ENCODE measurements at places on chromosomes 3 and 15.
A peak's percentile ranks its signal among the peaks of the same experiment; 100 is the strongest.

GRCh38 chr15:72272213-72272996 lies at the start of gene PARP6:
PARP6 (minus strand) TSS chr15:72272554; CDS start chr15:72267477, 5,077 bp downstream.
- peak; percentile 97 for DNase-seq

DNA sequence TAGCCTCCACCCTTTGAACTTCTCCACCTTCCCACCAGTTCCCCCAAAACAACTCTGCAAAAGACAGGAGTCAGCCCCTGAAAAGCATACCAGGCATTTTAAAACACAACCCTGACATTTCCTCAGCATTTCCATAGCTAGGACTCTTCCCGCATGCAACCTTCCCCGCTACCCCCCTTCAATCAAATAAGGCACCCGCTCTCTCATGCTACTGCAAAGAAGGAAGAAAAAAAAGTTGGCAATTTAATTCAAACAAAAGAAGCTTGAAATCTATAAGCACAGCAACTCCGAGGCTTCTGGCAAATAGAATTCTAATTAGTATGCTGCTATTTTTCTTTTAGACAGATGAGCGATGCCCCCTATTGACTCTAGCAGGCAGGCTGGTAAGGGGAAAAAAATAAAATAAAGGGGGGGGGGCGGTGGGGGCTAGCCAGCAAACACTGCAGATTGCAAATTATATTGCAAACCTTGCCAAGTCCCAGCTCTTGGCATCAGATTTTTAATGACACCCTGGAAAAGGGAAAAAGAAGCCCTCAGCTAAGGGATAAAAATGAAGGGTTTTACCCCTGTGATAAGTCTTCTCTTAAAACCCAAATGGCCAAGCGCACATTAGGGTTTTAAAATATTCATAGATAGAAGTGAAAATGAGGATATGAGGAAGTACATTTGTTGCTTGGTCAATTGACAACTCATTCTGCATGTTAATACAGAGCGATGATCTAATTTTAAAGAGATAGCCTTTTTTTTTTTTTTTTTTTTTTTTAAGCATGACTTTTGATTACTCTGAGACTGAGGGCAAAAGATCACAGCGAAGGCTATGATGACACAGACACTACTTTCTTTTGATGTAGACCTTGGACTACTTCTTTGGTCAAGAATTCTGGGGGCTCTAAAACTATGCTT lies 255.2 kb downstream of the NR2F2 start:
- no peak for DNase-seq

- DNase-seq, result no peak
These were observed 136.6 kb downstream of the TGFBR2 start for GRCh38 chr3:30742796-30743619.

- DNase-seq, result no peak
These were observed 30.0 kb downstream of the SHQ1 start for GRCh38 chr3:72818092-72818773.

- DNase-seq, result no peak
These were observed 11.5 kb downstream of the NUDT16 start for GRCh38 chr3:131393051-131393450.

DNA sequence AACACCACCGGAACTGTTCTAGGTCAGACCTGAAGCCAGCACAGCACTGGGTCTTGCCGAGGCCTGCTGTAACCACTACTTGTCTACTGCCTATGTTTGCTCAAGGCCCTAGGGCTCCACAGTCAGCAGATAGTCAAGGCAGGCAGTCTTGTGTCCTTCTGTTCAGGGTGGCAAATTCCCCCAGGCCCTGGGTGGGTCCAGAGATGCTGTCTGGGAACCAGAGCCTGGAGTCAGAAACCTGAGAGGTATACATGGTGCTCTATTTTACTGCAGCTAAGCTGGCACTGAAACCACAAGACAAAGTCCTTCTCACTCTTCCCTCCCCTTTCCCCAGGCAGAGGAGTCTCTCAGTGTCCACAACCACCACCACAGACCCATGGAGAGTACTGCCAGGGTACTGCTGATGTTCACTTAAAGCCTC lies 89.9 kb downstream of the BBX start:
- no peak for DNase-seq

- no peak for DNase-seq
These were observed 155.9 kb downstream of the MEIS2 start for GRCh38 chr15:36944442-36944841.

- DNase-seq, result no peak
These were observed 227.7 kb downstream of the TLE3 start for GRCh38 chr15:69869881-69870505.

- no peak for DNase-seq
These were observed 243.3 kb upstream of the TOPAZ1 start for GRCh38 chr3:43998370-43998835.

DNA sequence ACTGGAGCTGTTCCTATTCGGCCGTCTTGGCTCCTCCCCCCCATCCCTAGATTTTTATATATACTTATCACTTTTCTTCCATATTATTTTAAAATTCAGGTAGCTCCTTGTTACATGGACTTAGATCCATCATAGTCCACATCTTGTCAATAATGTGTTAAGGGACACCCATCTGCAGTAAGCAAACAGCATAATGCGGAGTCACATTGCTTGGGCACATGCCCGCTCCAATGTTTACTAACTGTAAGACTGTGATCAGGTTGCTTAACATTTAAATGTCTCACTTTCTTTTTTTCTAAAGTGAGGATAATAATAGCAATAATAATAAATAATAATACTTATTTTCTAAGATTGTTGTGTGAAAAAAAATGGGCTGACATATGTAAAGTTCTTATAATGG lies 303.2 kb upstream of the SOX14 start:
- no peak for DNase-seq

- no peak for DNase-seq
These were observed 39.8 kb downstream of the PRICKLE2 start for GRCh38 chr3:64185436-64185835.

DNA sequence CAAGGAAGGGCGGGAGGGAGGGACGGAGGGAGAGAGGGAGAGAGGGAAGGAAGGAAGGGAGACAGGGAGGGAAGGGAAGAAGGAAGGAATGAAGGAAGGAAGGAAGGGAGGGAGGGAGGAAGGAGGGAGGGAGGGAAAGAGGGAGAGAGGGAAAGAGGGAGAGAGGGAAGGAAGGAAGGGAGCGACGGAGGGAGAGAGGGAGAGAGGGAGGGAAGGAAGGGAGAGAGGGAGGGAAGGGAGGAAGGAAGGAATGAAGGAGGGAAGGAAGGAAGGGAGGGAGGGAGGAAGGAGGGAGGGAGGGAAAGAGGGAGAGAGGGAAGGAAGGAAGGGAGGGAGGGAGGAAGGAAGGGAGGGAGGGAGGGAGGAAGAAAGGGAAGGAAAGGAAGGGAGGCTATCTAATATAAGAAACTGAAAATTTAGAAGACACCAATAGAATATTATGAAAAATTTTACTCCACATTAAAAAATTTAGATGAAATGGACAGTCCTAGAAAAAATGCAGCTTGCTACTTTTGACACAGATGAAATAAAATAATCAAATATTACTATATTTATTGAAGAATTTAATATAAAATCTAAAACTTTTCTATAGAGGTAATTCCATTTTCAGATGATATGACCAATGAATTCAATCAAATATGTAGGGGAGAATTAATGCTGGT lies 280.3 kb upstream of the SLITRK3 start:
- DNase-seq, result no peak

- no peak for DNase-seq
These were observed 61.4 kb downstream of the MOBP start for GRCh38 chr3:39528844-39529243.

DNA sequence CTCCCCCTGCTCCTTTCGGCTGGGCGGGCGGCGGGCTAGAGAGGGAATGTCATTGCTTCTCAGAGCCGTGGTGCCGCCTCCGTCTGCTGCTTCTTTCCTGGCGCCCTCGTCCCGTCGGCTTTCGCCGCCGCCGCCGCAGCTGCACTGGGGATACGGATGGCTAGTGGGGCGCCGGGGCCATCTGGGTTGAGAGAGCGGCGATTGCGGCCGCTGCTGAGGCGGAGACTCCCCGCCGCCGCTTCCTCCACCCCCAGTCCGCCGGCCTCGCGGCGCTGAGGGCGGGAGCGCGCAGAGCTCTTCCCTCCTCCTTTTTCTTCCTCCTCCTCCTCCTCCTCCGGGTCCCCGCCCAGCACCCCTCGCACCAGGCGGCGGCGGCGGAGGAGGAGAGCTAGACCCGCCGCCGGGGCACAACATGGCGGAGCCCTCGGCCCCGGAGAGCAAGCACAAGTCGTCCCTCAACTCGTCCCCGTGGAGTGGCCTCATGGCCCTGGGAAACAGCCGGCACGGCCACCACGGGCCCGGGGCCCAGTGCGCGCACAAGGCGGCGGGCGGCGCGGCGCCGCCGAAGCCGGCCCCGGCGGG lies at the start of gene STT3B:
TSS of gene STT3B (plus strand) at position 339 of the 582 bp plus-strand sequence. CDS start at position 413, 74 bp downstream.
- peak; percentile 77 for DNase-seq

Data from activated CD4-positive, CD25-positive, alpha-beta regulatory T cell (primary cell).